ENCODE measurements at places on chromosomes 16 and 17.

GRCh38 chr16:48525201-48526057 is 84.6 kb downstream of the N4BP1 start:
- no peak for DNase-seq

DNA sequence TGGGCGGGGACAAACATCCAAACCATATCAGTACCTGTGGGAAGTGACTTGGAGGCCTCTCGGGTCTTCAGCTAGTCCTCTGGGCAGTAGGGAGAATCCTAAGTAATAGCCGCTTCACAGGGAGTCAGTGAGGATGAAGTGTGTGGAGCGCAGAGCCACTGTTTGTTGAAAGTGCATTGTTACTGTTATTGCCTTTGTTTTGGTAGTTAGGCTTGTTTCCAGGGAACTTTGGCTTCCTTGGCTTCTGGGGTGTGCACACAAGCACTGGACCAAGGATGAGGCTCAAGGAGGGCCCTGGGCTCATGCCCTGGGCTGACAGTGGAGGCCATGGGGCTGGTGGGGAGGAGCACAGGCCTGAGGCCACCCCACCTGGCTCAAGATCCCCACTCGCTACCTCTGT is 141.6 kb downstream of the CLEC16A start:
- DNase-seq: no peak

DNA sequence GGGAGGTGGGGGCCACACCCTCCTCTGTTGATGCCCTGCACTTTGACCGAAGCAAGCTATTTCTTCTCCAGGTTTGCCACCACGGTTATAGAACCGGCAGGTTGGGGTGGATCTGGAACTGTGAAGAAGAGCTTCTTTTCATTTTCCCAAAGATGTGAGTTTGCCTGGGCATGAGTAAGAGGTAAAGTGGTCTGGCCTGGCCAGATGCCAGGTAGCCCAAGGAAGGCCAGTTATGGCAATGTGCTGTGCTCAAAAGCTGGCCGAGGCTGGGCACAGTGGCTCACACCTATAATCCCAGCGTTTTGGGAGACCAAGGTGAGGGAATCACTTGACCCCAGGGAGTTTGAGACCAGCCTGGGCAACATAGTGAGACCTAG is 18.7 kb downstream of the ATP6V0D1 start:
- DNase-seq: no peak

GRCh38 chr16:79336437-79337229 is 263.9 kb downstream of the MAF start:
- no peak for DNase-seq

DNA sequence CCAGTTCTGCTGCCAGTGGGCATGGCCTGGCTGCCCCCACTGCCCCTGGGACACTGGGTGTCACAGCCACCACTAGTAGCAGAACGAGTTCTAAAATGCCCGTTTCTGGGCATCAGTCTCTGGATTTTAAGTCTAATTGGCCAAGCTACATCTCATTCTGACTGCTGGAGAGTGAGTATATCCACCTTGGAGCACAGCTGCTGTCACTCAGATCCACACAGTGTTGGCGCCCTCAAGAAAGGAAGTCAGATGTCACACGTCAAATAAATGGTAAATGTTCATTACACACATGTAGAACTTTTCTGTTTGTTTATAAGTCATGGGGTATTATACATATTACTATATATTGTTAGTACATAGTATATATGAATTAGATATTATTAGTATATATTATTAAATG is 19.4 kb downstream of the GNGT2 start:
- no peak for DNase-seq

- DNase-seq: no peak
Observed at GRCh38 chr16:75333721-75334163, 82.3 kb upstream of the BCAR1 start.

GRCh38 chr17:66540131-66540781 is 237.8 kb downstream of the PRKCA start:
- peak; percentile 85 for DNase-seq

GRCh38 chr16:89113661-89114060 is 20.0 kb downstream of the ACSF3 start:
- DNase-seq: no peak

DNA sequence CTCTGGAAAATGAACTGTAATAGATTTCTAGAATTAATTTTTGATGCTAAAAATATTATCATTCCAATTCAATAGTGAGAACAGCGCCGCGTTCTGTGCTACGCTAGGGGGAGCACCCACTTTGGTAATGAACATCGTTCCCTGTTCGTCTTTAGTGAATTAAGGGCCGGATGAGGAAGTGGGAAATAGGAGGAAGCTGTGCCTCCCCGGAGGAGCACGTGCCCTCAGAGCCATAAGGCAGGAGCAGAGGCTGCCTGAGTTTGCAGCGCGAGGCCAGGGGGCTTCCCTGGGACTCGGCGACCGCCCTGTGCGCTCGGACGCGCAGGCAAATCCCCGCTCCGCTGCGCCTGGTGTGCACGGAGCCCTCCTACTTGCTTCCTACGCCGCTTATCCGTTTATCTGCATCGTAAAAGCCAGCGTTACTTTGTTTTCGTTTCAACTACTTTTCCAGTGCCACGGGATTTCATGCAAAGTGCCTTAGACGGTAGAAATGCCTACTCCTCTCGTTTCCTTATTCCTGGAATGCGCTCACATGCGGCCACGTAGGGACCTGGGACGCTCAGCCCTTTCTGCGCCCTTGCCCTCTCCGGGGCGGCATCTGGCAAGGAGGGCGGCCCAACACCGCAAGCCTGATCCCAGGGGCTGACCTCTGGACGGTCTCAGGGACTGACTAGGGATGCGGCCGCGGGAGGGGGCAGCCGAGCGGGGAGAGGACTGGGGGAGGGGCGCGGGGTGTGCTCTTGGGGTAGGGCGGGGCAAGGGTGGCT is 76.4 kb downstream of the KCNJ12 start:
- DNase-seq: peak; percentile 46

DNA sequence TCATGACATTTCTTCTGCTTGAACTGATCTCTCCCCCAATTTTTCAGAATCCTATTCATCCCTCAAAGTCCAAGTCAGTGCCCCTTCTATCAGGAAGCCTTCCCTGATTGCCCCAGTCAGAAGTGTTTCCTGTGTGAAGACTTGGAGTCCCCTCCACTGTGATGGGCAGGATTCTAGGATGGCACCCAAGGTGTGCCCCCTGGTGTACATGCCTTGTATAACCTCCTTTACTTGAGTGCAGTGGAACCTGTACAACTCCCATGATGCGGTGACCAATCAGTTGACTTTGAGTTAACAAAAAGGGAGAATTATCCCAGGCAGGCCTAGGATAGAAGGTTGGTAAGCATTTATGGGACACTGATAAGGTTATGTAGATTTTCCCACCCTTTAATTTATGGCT is 23.4 kb downstream of the MYH13 start:
- no peak for DNase-seq

GRCh38 chr17:32542186-32542585 is 55.4 kb downstream of the CDK5R1 start:
- no peak for DNase-seq

Data from C1 segment of cervical spinal cord (tissue), 14 donors.